Stimulated activated CD4-positive, alpha-beta T cell treated with anti-CD3 and anti-CD28 coated beads, Interleukin-2, amount 100 ng/mL, for 24 hours (primary cell): ENCODE measurements at places on chromosomes 13 and 19.

- no peak for DNase-seq
Measured at GRCh38 chr13:25686831-25687470, 315.2 kb downstream of the ATP8A2 start.

- no peak for DNase-seq
Measured at GRCh38 chr13:42116225-42116624, 67.8 kb downstream of the DGKH start.

DNA sequence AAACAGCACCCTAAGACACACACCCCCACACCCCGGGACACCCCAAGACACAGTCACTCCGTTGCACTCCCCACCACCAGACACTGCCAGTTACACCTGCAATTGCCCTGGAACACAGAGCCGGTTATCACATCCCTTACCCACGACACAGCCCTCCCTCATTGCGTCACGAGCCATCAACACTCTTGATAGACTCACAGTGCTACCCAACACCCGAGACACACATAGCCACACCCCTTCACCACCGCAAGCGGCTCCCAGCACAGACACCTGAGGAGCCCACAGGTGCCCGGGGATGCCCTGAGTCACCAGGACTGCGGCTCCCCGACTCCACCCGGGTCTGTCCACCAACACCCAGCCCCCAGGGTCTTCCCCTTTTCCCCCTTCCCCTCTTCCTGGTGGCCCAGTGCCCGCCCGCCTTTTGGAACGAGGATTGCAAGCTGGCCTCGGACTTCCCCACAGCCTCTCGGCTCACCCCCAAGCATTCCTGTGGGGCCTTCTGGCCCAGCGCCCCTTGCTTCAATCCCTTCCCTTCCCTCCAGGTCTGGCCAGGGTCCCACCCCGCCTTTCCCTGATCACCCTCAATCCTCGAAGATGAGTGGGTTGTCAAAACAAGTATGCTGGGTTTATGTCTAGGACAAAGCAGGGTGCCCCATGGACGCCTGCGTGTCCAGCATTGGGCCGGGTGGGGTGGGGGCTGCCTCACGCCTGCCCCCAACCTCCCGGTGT lies 1.7 kb upstream of the PTGER1 start:
- no peak for DNase-seq

GRCh38 chr13:92317066-92317465 lies 909.5 kb upstream of the GPC6 start:
- DNase-seq, result no peak

- DNase-seq, result peak; percentile 74
Measured at GRCh38 chr19:41597600-41598041, 21.7 kb downstream of the CEACAM21 start.

DNA sequence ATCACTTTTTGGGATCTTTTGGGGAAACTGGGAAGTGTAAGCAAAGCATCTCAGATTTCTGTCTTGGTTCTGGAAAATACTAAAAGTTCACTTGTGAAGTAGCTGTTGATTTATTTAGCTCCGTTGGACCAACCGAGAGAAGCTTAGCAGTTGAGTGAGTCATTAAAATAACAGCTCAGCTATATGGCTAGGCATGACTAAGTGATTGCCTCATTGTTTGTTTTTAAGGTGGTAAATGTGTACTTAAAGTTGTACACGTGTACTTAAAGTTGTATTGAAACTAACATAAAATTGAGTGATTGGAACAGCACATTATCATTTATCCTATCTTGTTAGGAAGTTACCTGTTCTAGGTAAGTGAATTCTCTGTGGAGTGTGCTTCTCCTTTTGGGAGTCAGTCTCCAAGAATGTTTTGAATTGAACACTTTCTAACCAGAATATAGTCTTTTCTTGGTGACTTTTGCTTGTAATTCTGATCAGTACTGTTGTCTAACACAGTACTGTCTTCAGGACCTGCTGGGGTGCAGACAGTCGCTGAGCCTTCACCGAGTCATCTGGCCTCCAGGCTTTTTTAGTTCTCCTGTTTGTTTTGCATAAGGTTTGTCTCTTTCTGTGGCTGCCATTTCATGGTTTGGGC lies 2.9 kb upstream of the DCUN1D2 start:
- no peak for DNase-seq

DNA sequence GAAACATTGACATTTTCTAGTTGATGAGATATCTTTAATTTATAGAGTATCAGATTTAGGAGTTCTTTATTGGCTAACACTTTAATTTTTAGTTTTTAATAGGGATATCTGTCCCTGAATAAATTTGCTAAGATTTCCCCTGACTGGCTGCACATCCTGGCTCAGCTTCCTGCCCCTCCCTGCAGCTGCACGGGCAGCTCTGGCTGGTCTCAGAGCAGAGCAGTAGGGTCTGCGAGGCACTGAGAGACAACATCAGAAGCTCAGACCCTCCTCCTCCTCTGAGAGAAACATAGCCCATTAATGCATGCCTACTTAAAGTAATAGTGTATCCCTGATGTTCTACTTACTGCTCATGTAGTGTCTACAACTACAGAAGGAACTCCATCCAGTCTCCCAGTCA lies 139.2 kb downstream of the TNFSF13B start:
- peak; percentile 5 for DNase-seq

DNA sequence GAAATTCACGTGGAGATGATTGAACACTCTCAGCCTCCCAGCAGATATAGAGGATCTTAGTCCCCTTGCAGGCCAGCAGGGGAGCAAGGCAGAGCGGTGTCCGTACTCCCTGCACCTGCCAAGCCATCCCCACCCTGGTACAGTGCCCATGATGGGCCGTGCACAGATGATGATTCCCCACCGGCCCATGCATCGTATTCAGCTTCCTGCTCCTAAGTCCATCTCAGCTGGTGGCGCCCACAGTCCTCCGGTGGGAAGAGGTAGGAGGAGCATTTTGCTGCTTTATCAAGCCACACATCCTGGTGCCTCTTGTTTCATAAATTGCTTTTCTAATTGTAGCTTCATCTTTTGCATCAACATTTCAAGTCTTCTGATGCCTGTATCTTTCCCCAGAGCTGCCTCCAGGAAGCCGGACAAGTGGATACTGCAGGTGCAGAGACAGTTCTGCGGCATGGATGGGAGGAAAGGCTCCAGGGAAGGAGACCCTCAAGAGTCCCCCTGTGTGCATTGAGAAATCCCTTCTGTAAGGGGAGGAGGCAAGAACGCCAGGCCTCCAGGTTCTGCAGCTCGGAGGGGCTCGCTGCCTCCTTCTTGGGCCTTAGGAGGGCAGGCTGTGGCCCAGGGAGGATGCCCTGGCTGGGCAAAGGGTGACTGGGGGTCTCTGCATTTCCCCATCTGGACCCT lies 55.3 kb downstream of the F2RL3 start:
- no peak for DNase-seq

DNA sequence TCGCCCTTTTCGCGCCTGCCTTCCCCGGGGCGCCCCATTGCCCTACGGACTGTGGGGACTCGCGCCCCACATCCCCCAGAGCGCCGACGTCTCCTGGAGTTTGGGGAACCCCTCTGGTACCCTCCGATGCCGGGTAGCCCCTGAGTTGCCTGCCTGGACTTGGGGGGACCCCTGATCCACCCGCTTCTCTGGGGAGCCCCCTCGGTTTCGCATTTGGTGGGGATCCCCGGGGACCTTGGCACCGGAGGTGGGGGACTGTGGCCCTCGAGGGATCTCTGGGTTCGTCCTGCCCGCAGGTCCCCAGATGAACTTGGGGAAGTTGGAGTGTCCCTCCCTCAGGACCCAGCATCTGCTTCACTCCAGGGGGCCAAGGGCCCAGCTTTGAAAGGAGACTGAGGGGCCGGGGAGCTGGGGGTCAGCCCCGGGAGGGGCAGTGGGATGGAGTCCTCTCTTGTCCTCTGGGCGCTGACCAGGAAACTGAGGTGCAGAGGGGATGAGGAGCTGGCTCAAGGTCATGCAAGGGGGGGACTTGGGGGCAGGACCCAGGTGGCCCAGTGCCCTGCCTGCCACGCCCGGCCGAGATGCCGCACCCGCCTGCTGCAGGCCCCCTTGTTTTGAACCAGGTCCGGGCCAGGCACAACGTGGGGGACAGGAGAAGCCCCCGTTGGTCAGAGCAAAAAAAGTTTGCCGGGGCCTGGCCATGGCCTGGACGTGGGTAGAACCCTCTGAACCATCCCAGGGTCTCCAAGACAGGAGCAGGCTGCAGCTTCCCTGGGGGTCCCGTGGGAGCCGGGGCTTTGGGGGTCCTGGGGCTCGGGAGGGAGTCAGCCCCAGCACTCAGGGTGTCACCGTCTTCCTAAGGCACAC lies 1.0 kb downstream of the EFNA2 start:
- DNase-seq, result no peak

DNA sequence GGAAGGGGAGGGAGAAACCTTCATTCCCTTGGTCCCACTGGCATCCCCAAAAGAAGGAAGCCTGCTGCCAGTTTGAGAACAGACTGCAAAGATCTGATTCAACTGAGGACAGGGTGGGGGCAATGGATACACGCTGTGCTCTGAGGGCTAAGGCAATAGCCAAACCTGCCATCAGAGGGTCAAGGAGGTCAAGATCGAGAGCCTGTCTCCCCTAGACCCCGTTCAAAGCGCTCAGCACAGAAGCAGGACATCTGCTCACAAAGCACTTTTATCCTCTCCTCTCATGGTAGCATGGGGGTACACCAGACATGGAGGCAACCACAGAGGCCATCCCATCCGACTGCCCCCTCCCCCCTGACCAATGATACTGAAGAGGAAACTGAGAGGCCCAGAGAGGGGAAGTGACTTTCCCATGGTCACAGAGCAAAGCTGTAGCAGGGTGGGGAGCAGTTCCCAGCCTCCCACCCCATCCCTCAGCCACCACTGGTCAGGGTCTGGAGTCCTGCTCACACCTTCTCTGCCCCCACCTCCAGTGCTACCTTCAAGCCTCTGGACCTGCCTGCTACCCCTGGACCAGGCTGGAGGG lies 11.1 kb downstream of the POU2F2 start:
- peak; percentile 21 for DNase-seq

GRCh38 chr13:42247883-42248282 lies 24.1 kb upstream of the AKAP11 start:
- DNase-seq, result no peak

DNA sequence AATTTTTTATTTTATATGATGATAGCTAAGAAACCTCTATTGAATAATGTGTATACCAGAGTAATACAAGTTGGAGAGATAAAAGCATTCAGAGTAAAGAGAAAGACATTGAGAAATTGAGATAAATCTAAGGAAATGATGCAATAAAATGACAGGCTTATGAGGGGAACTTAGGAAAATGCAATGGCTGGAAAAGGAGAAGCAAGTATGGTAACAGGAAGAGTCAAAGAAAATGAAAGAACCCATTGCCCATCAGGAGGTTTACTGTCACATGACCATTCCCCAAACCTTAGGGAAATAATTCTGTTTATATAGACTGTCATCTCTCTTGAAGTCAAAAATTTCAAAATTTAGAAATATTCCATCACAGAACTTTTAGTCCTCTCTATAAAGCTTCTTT lies 808.0 kb upstream of the PRR20A start:
- DNase-seq, result no peak

DNA sequence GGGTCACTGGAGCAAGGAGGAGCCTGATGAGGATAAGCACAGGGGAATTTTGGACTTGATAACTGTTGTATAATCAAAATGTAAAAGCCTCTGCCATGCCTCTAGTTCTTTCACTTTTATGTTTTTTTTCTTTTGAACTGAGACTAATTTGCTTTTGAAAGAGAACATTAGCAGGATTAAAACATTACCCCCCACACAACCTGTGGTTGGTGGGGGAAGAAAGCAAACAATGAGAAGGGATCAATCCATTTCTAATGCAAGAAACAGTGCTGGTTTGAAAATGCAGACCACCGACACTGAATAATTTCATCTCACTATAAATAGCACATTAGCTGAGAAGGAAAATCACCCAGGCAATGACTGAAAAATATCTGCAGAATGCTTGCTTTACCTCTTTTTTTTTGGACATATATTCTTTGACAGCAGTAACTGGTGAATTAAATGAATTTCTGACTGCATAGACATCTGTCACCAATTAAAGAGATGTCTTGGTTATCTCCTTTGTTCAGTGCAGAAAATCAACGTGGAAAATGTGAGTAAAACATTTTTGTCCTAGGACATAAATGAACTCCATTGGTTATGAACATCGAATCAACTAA lies 48.6 kb upstream of the TRPC4 start:
- DNase-seq, result no peak

DNA sequence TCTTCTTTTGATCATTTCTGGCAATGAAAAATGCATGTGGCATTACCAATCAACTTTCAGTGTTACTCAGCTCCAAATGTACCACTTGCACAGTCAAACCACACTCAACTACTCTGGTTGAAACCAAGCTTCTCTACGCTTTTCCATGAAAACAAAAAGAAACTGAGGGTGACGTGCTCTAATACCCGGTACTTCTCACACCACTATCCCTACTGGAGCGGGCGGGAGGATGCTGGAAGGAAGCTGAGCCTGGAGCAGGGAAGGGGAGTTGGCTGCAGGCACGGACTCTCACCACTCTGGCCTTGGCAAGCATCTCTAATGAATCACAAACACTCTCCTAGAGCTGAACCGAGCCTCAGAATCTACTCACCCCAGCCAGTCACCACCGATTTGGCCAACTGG lies 48.2 kb downstream of the STK24 start:
- no peak for DNase-seq

- no peak for DNase-seq
Measured at GRCh38 chr13:80921541-80921940, 580.6 kb upstream of the SPRY2 start.

DNA sequence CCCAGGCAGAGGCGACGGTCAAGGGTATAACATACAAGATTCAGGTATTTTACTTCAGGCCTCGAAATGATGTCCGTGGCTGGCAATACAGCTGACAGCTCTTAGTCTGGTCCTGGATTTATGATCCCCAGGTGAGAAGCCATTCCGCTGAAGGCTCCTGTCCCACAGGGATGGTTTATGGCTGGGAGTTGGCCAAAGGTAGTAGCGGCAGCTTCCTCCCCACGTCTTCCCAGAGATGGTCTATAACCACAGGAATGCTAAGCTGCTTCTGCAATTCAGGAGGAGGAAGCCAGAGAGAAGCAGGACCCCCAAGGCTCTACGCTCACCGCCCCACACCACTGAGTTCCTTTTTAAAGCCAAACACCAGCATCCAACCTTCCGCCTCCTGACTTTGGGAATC lies 27.1 kb downstream of the OLFM2 start:
- DNase-seq, result no peak

- DNase-seq, result no peak
Measured at GRCh38 chr19:1067341-1067957, 482 bp downstream of the ARHGAP45 start.
